Activated CD8-positive, alpha-beta memory T cell treated with anti-CD3 and anti-CD28 coated beads for 24 hours (primary cell): ENCODE measurements at places on chromosomes 7 and 10.

DNA sequence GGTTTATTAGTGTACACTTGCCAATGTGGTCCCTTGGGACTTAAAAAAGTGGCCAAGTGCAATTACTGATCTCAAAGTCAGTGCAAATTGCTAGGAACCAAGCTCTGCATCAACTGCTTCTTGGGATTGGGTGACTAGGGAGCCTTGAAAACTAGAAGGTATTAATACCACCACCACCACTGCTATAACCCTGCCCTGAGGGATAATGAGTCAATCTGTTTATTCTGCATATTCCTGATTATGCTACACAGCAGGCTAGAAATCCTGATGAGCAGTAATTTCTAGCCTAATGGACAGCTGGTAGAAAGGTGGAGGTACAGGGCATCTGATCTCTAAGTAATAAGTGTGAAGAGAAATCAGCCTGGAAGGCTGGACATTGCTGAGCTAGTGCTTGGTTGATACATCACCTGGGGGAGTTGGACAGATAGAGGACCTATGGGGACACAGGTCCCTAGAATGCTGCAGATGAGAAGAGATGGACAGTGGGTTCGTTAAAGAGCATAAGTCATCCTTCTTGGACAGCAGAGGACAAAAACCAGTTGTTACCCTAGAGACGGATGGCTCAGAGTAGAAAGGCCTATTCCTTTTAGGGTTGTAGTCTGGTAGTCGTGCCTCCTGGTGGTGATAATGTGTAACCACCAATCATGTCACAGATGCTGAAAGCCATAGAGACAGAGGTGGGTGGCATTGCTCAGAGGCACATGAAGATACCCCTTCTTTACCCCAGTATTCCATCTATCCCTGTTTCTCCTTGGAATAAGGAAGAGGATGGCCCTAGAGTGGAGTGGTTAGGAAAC, 554.8 kb downstream of the SORCS1 start:
- DNase-seq: no peak

GRCh38 chr7:121372376-121373010, 23.6 kb downstream of the FAM3C start:
- no peak for DNase-seq

DNA sequence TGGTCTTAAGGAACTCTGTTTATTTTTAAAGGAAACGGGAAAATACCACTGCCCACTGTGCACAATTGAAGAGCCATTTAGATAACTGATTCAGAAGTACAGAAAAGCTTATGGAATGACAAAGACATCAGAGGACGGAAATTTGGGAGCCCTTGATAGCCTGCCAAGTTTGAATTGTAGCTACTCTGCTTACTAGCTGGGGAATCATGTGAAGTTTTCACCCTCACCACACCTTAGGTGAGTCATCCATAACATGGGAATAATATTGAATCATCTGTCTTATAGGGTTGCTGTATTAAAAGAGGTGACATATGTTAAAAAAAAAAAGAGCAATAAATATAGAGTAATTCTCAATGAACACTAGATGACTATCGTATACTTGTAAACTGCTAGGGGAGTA, 1104.2 kb downstream of the GATA3 start:
- DNase-seq: no peak

- no peak for DNase-seq
These were observed 15.8 kb upstream of the TMEM236 start for GRCh38 chr10:17736223-17736622.

DNA sequence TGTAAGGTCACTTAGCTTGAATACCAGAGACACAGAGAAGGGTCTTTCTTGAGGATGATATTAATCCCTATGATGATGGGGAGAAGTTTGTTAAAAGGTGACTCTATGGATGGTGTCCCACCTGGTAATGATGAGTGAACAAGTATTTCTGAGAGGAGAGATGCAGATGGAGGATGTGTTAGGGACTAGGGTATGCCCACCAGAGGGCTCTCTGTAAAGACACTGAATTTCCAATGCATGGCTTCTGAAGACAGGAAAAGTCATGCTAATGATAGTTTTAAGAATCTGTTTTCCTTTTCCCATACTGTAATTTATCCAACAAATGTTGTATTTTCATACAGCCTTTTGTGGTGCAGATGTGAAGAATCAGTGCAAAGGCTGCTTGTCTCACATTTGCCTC, 1250.9 kb upstream of the CELF2 start:
- DNase-seq: no peak

- DNase-seq: peak; percentile 85
These were observed 22.8 kb downstream of the C10orf105 start for GRCh38 chr10:71696628-71697326.

DNA sequence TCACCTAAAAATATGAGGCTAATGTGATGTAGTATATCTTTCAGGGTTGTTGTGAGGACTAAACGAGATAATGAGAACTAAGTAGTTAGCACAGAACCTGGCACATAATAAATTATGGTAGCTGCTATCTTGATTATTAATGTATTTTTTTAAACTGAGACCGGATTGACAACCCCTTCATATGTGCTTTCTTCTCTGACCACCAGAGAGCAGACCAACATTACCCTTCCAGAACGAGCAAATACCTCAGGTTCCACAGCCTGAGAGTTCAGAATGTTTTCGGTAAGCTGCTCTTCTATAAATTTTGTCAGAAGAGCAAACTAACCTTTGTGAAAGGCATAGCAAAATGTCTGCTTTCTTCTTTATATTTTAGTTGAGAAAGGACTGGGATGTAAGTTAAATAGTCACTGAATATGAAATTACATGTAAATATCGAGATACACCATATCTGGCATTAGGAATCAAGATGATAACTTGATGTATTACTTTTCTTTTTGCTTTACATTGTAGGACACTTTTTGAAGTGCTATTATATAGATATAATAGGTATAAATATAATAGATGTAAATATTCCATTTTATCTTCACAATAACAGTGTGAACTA, 13.6 kb upstream of the BPGM start:
- DNase-seq: no peak

DNA sequence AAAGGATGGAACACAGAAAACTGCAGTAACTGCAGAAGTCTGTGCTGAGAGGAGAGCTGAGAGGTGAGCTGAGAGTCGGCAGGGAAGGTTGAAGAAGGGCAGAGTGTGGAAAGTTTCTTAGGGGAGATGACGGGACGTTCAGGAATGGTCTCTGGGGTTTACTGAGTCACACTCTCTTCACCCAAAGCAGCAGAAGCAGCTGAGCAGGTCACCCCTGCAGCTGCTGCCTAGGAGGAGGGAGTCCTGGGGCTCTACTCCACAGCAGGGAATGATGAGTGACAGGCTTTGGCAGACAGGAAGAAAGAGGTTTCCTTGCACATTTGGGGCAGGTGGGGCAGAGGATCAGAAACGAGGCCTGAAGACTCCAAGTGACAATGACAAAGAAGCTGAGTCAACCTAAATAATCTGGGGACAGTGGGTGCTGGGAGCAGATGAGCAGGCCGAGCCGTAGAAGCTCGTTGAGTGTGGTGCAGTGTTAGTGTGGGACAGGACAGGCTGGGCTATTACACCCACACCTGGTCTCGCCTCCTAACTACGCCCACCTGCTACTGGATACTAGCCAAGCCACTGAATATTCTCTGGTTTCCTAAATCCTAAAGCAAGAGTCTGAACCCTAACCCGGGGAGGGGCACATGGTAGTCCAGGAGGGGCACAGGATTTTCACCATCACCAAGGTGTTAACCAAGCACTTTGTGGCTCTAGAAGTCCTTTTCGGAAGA, 24.9 kb downstream of the BEND7 start:
- DNase-seq: no peak

DNA sequence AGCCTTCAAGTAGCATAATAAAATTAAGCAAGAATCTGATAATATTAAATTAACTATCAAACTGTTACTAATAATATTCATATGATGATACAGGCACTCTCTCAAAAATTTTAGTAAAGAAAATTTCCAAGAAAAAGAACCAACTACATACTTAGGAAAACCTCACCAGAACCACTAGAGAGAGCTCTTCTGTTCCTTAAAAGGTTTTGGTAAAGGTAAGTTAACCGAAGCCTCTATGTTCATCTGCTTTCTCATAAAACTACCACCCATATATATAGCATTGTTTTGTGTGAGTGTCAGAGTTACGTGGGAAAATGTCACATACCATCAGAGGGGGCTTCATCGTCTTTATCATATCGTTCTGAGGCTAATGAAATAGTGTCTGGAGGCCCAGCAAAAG, 20.7 kb downstream of the SKAP2 start:
- no peak for DNase-seq

DNA sequence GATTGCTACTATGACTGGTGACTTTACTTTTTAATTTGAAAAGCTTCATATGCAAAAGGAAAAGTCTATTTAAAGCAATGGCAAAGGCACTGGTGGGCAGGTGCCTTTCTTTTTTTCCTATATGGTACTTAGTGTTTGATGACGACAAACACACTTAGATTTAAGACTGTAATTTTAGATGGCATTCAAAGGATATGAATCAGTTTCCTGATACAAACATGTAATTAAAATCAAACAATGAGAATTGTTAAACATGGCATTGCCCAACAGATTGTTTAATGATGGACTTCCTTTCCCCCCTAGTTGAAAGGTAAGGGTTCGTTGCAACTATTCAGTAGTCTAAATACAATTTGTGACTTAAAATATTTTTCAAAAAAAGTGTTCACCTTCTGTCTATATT, 106.5 kb upstream of the SEMA3C start:
- no peak for DNase-seq

DNA sequence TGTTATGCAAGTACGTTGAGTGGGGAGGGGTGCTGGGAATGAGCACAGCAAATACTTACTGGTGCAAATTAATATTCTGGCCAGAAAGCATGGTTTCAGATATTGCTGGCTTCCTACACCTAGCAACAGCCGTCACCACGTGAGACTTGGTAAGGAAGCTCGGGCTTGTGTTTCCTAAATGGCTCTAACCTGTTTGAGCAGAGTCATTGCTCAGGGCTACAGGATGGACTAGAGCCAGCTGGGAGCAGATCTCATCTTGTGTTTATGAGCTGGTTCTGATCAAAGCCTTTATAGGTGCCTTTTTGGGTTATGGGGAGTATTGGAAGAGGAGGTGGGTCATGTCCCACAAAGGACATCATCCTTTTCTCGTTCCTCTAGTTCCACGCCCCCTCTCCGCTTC, 200.3 kb downstream of the BUB3 start:
- no peak for DNase-seq

DNA sequence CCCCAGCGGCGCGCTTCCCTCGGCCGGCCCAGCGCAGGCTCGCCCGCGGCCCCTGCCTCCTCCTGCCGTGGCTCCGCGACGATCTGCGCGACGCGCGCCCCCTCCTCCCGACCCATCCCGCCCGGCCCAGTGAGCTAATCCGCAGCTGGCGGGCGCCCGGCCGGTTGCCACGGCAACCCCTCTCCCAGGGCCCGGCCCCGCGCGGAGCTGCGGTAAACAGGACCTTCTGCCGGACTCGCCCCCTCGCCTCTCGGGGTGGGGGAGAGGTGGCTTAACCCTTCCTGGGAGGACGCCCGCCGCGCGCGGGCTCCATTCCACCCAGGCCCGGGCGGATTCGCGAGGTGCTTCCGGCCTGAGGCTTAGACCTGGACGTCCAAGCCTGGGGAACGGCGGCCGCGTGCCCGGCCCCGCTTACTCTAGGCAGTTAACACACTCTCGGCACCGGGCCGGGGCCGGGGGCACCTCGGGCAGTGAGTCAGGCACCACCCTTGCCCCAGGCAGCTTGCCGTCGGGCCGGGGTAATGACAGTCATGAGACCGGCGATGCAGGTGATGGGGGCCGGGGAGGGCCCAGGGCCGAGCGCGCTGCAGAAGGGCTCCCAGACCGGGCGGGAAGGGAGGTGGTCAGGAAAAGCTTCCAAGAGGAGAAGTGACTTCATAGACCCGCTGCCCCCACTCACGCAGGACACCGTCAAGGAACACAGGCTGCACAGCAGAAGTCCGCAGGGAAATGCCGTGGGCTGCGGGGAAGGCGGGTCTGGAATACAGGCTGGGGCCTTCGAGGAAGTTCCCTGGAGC, at the start of gene DENND2A:
Gene DENND2A, minus strand, starts transcription at position 87 of the 797 bp plus-strand sequence. CDS start 38,416 bp downstream, outside the sequence.
- no peak for DNase-seq

GRCh38 chr7:50660830-50661175, 95.6 kb upstream of the DDC start:
- no peak for DNase-seq
